ENCODE measurements at places on chromosomes 6 and 20.

DNA sequence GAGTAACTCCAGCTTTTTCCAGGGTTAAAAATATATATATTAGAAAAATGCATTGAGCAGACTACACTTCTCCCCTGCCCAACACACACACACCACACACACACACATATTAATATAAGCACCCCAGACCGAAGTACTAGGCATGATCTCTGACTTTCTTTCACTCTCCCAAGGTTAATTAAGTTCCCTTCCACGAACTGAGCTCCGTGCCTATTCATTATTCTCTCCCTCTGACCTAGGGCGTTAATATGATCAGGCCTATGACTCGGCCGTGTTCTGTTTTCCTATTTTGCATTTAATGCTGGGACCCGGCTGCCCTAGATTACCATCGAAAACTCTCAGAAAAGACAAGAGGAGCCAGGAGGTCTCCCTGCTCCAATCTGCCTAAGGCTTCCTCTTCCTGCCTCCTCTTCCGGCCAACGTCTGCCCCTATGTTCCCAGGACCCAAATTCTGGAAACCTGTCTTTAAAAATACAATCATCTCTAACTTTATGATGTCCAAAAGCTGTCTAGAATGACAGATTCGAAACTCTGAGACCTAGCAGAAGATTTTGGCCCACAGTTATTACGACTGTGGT, 6.1 kb upstream of the POU3F2 start:
- no peak for DNase-seq

DNA sequence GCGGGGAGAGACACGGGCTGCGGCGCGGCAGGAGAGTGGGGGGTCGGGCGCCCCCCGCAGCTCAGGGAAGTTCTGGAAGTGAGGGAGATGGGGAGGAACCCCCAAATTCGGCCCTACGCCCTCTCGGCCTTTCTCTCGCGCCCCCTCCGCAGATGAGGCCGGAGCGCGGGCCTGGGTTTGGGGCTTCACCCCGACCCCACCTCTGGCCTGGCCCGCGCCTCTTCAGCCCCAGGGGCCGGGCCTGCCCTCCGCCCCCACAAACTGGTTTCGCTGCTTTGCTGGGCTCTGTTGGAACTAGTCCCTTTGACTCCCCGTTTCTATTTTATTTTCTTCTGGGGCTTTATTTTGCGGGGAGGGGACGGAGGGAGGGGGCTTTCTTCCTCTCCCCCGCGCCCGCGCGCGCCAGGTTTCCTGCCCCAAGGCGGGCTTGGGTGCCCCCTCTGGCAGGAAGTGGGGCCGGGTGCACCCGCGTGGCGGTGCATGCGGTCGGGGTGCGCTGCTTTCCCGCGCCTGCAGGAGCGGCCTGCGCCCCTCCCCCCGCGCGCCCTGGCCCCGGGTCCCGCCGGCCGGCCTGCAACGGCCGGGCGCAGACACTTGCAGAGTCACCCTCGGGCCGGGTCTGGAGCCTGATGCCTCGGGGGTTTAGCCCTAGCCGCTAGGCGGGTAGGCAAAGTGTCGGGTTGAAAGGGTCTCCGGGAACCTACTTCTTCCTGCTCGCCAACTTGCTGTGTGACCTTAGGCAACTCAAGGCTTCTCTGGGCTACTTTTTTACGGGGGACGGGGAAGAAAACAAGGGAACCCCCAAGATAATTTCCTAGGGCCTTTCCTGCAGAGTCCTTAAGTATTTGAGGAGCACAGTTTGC, 1.3 kb downstream of the HMGA1 start:
- DNase-seq = peak; percentile 68

DNA sequence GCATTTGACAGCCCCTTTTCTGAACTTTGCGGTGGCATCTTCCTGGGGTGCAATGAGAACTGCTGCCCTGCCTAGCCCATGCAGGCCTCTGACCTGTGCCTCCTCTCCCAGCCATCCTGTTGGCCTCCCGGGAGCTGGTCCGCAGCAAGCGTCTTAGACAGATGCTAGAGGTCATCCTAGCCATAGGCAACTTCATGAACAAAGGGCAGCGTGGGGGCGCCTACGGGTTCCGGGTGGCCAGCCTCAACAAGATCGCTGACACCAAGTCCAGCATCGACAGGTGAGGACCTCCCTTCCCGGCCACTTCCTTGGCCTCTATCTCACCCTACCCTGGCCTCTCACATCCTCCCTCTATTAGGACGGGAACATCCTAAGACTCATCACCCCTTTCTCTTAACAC, 37.6 kb downstream of the MOCS1 start:
- no peak for DNase-seq

- DNase-seq = no peak
These were observed 60.7 kb upstream of the TULP4 start for GRCh38 chr6:158251565-158251964.

GRCh38 chr6:158850807-158851115, 31.6 kb upstream of the EZR start:
- no peak for DNase-seq
